ENCODE measurements at places on chromosomes 13 and 19.
A peak's percentile ranks its signal among the peaks of the same experiment; 100 is the strongest.

DNA sequence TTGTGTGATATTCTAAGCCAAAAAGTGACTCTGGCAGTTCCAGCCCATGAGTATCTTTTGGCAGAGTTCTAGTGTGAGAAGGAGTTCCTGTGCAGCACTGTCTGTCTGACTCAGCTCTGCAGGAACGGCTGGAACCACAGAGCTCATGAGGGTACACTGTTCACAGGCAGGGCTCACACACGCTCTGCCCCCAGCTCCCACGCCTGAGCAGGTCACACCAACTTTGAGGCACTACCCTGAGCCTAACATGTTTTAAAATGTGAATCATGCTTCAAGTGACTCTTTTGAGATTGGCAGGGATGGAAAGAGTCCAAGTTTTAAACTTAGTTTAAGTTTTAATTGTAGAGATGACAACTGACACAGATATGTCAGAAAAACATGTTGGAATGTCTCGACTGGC lies 1203.3 kb downstream of the UQCRFS1 start:
- DNase-seq: no peak

DNA sequence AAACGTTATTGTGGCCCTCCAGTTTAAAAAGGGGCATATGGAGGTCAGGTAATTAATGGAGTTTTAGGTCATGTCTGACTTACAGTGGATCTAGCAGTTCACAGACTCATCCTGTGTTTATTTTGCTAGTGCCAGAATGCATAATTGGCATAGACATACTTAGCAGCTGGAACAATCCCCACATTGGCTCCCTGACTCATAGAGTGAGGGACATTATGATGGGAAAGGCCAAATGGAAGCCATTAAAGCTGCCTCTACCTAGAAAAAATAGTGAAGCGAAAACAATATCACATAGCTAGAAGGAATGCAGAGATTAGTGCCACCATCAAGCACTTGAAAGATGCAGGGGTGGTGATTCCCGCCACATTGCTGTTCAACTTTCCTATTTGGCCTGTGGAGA lies 610.7 kb downstream of the SLITRK5 start:
- no peak for DNase-seq

- DNase-seq: no peak
Observed at GRCh38 chr19:14325134-14325533, 56.1 kb upstream of the ADGRE5 start.

DNA sequence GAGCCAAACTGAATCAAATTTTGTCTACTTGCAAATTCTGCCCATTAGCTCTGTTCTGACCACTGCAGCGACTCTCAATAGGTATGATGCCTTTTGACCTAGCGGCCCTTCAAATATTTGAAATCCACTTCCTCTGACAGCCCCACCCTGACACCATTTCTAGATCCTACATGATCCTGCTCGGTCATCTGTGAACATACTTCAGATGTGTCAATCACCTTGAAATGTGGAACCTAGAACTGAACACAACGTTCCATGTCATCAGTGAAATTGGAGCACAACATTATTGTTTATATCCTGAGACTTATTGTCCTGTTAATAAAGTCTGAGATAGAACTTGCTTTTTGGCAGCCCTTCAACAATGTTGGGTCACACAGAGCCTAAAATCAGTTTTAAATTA lies 98.2 kb downstream of the UBL3 start:
- no peak for DNase-seq

GRCh38 chr19:30587869-30588268 lies 215.7 kb downstream of the ZNF536 start:
- no peak for DNase-seq

DNA sequence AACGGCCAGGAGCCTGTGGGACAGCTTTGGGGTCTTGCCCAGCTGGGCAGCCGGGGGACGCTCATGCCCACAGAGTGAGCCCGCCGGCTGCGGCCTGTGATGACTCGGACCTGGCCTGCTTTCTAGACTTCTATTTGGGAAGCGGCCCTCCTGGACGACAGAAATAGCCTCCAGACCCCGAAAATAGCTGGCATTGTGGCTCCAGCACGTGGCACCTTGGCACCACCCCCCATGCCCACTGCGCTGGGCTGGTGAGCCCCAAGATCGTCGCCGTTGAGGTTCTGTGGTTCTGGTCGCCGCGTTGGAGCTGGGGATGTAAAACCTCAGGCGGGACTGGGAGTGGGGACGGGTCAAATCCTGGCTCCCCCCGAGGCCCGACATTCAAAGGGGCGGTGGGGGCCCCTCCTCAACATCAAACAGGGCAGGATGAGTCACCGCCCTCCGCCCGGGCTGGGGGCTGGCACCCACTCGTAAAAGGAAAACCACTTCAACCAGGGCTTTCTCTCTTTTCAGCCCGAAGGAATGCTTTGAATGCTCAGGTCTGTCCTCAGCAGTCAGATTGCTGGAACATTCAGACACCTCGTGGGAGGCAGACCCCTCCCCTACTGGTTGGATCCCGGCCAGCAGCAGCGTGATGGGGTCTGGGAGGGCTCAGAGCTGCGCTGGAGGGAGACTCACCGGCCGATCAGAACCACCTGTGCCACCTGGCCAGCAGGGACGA lies 42.1 kb downstream of the GADD45B start:
- DNase-seq: no peak

GRCh38 chr19:2294687-2295335 lies 12.8 kb upstream of the PEAK3 start:
- DNase-seq: peak; percentile 5

DNA sequence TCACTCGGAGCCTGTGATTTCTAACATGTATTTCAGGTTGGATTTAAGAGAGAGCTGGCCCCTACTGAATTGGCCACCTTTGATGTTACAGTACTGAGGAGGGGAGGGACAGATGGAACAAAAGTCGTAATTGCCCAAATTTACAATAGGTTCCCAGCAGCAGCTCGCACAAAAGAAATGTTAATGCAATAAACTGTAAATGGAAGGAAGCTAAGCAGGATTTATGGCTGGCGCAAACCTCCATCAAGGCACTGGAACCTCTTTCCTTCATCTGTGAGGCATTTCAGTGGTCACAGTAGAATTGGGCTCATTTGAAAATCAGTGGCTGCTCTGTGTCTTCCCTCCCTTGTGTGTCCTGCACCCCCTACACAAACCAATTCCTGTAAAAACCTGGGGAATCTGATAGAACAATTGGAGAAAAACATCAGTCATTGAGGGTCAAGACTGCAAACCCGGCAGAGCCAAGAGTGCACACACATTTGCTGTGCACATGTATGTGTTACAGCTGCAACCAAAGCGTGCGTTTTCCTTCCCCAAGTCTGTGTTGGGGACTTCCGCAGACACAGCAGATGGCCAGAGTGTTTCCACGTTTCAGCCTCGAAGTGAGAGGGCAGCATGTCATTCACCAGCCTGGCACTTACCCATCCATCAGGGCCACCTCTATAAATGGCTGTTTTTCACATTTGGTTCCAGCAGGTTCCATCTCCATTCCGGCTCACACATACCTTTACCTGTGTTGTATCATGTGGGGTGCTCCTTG lies 192.8 kb downstream of the TM9SF2 start:
- peak; percentile 36 for DNase-seq

GRCh38 chr19:34430738-34431625 lies 2.8 kb downstream of the UBA2 start:
- peak; percentile 47 for DNase-seq

DNA sequence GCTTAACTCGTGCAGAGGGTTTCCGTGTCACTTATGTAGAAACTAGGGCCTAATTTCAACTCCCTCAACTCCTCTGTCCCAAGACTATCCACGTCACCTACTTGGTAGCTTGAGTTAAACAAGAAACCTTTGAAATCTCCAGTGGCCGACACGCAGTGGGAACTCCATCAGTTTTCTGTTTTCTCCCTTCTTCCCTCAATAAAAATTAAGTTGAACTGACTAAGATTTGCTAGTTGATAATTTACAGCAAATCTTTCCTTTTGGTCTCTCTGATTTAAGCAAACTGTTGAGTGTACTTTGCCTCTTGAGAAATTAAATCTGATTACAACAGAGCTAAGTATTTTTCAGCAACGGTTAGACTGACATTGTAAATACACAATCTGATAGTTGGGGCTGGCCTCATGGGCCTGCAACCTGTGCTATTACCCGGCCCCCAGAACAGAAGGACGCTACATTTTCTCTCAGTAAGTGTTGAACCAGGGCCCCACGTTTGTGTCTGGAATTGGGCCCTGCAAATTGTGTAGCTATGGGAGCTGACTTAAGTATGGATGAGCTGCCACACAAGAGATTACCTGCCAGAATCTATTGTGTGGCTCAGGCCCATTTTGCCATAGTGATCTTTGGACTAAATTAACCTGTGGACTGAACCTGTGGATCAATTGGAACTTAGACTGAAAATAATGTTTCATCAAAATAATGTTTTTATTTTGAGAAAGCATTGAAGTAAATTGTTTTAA lies 708 bp upstream of the ESD start:
- DNase-seq: no peak

DNA sequence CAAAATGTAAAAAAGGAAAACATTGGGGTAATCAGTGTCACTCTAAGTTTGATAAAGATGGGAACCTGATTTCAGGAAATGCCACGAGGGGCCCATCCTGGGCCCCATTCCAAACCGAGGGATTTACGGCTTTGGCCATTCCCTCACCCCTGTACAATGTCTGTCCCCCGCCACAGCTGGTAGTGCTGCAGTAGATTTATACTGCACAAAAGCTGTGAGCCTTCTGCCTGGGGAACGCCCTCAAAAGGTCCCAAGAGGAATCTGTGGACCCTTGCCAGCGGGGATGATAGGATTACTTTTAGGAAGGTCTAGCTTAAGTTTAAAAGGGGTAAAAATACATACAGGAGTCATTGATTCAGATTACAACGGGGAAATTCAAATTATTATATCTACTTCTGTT lies 173.4 kb upstream of the SGCG start:
- DNase-seq: no peak

GRCh38 chr13:53920916-53921315 lies 892.3 kb downstream of the OLFM4 start:
- no peak for DNase-seq

DNA sequence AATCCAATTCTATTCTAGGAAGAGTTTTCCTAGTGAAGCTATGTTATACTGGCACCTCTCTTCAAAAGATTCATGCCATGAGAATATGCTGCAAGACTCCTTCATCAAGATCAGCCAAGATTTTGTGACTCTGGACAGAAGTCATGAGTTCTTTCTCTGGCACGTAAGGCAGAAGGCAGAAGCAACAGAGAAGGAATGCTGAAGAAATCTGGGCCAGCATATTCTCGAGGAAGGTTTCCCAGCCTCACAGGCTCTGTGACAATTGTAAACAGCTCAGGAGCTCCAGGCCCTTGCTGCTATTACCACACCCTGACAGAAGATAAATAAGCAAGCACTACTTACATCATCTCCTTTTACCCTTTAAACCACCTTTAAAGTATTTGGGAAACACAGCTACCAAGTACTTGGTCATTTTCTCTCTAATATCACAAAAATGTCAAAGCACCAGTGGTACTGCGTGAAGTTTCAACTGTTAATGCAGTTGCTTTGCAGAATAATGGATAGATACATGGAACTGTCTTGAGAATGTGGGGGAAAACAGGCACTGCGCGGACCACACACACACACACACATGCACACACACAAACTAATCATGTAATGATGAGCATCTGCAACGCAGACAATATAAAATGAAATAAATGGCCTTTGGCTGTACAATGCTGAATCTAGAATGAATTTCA lies 55.4 kb downstream of the INTS6 start:
- no peak for DNase-seq

- peak; percentile 86 for DNase-seq
Observed at GRCh38 chr13:23468811-23469210, 35.3 kb upstream of the SACS start.

GRCh38 chr13:27808851-27809550 lies 16.7 kb downstream of the GSX1 start:
- no peak for DNase-seq

DNA sequence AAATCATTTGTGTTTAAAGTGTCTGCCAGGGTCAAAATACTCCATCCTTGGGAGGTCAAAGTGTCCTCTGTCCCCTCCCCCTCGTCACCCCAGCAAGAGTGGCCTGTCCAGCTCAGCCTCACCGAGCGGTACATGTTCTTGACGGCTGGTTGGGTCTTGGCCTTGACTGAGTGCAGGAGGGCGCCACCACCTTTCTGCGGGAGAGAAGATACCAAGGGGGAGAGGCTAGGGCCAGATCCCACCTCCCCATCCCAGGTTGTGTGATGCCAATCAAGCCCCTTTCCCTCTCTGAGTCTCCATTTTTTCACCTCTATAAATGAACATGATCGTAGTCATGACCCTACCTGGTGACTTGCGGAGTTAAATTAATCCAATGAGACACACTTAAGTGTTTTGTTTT lies 6.1 kb downstream of the CRB3 start:
- DNase-seq: no peak

DNA sequence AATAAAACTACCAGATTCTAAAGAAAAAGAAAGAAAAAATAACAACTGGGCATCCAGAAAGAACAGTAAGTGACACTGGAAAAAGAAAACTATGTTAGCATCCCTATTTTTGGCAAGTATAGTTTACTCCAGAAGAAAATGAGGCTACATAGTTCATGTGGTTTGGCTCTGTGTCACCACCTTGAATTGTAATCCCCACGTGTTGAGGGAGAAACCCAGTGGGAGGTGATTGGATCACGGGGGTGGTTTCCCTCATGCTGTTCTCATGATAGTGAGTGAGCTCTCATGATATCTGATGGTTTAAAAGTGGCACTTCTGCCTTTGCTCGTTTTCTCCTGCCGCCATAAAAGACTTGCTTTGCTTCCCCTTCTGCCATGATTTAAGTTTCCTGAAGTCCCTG lies 76.9 kb downstream of the ITGBL1 start:
- DNase-seq: no peak

DNA sequence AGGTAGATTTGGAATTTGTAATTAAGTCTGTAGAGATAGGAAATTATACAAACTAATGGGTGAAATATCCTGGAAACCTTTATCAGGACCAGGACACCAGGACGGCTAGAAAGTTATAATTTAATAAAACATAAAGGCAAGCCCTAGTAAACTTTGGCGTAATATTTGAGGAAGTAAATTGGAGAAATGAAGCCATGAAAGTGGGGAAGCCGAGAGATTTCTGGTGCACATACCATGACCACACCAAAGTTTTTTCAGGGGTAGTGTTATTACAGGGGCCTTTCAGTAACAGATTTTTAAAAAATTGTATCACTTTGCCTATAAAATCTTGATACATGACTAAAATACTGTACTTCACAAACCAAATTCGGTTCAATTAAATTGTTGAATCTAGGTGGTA lies 54.7 kb upstream of the URAD start:
- no peak for DNase-seq

DNA sequence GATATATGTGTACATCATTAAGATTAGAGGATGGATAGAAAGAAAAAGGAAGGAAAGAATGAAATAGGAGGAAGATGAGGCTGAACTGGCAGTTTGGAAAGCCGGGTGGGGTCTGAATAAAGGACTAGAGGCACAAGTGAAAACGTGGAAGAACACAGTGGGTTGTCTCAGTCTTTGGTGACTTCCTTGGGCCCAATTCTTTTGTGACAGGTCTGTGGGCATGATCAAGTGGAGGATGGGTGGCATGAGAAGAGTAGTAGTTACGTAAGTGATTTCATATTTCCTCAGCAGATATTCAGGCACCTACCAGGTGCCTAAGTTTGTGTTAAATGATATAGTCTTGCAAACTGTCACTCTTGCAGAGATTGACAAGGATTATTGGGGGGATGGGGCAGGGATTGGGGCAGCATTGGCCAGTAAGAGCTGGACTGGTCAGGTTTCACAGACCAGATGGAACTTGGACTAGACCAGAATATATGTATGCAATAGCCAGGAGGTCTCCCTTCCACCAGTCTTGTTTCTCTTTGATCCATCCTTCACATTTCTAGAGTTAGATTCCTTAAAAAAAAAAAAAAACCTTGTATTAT lies 2.7 kb downstream of the TPP2 start:
- DNase-seq: no peak

All from NCI-H1694 treated with DMSO at 0.1 percent for 48 hours (cell line).